Dermis blood vessel endothelial cell (primary cell): ENCODE measurements at places on chromosomes 12 and 14. TPM values are rescaled to one million over a fixed set of nuclear protein-coding genes. Genes with fewer than 3 reads are reported as not detected.

GUCY2C gene
- not detected in 2 replicates for total RNA-seq

KRT75 gene
- total RNA-seq, result not detected in 2 replicates

BRMS1L gene
- total RNA-seq, result 2.9 and 10.8 TPM in 2 replicates

NRL gene
- 0.88 and 2.6 TPM in 2 replicates for total RNA-seq

SIX4 gene
- total RNA-seq, result 0.51 and 1.0 TPM in 2 replicates

SLC8B1 gene
- 21.7 and 25.2 TPM in 2 replicates for total RNA-seq

CIDEB gene
- total RNA-seq, result 4.6 and 7.5 TPM in 2 replicates

APOLD1 gene
- 35.6 and 63.8 TPM in 2 replicates for total RNA-seq

DNA sequence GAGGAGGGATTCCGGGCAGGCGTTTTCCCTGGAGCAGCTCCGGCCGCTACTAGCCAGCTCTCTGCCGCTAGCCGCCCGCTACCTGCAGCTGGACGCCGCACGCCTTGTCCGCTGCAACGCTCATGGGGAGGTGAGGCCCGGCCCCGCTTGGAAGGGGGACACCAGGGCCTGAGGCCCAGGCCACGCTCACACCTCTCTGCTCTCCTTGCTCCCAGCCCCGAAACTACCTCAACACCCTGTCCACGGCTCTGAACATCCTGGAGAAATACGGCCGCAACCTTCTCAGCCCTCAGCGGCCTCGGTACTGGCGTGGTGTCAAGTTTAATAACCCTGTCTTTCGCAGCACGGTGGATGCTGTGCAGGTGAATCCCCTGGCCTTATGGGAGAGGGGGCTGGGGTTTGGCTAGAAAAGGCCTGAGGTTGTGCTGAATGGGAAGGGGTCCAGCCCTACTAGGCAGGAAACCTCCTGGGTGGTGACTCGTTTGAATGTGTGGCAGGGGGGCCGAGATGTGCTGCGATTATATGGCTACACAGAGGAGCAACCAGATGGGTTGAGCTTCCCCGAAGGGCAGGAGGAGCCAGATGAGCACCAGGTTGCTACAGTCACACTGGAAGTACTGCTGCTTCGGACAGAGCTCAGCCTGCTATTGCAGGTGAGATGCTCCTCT lies 597 bp downstream of the RNF31 start:
- DNase-seq, result no peak

EGLN3 gene
- 1.4 and 2.1 TPM in 2 replicates for total RNA-seq
